ENCODE measurements at places on chromosomes 2 and 18. TPM values are rescaled to one million over a fixed set of nuclear protein-coding genes. Genes with fewer than 3 reads are reported as not detected.

The GULP1 gene
- total RNA-seq = 31.5 TPM

The G6PC2 gene
- not detected for total RNA-seq

The POTEI gene
- not detected for total RNA-seq

The YIPF4 gene
- 40.9 TPM for total RNA-seq

The KCNIP3 gene
- 3.5 TPM for total RNA-seq

The ALPI gene
- not detected for total RNA-seq

The OXER1 gene
- not detected for total RNA-seq

The CRYGC gene
- total RNA-seq = not detected

The TFCP2L1 gene
- total RNA-seq = 4.6 TPM

The DNAH6 gene
- not detected for total RNA-seq

The FAM161A gene
- 8.4 TPM for total RNA-seq

The DHRS9 gene
- not detected for total RNA-seq

The PSMA8 gene
- total RNA-seq = not detected

The NEUROD1 gene
- not detected for total RNA-seq

The ZNF2 gene
- 4.9 TPM for total RNA-seq

The PEX13 gene
- 32.4 TPM for total RNA-seq

The TMEFF2 gene
- not detected for total RNA-seq

The CD207 gene
- total RNA-seq = not detected

The BCL2 gene
- total RNA-seq = 2.0 TPM

All from PC-9 (cell line).